ENCODE measurements at places on chromosomes 1 and 21.

GRCh38 chr1:107993920-107994319 lies 28.9 kb upstream of the VAV3 start:
- DNase-seq = no peak

DNA sequence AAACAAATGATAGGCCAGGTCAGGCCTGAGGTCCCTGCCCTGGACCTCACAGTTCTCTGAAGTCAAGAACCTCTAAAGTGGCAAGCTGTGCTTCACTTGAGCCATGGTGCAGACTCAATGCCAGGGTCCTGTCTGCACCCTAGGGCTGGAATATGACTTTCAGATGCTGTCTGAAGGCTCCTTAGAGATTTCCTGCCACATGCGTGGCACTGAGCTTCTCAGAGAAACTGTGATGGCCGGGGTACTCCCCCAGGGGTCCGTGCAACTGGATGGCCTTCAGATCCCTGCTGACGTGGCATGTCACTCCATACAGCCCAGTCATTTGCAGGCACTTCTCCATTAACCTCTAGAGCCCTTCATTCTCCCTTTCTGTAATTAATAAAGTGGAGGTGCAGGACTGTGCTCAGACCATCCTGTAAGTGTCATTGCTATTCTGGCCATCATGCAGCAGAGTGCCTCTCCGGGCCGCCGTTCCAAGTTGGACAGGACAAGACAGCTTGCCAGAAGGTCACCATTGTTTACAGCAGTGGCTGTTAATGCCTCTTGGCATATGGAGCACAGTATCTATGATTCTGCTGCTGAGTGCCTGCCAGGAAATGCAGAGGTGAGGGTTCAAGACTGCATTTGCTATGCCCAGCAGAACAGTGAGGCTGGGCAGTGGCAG lies 205.1 kb upstream of the COA6 start:
- no peak for DNase-seq

DNA sequence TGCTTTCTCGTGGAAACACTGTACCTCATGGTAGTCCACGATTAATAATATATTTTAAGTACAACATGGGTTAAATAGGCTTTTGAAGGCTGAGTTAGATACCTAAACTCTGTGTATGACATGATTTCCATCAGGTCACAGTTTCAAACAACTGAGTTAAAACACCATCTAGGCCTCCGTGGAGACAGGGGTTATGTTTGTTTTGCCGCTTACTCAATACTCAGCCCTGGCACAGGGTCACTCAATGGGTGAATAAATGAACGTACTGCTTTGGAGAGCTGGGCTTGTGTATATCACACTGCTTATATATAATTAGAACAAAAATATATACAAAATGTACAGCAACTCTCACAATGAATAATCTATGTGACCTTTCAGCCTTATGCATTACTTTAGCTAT lies 72.5 kb downstream of the PLPPR5 start:
- no peak for DNase-seq

DNA sequence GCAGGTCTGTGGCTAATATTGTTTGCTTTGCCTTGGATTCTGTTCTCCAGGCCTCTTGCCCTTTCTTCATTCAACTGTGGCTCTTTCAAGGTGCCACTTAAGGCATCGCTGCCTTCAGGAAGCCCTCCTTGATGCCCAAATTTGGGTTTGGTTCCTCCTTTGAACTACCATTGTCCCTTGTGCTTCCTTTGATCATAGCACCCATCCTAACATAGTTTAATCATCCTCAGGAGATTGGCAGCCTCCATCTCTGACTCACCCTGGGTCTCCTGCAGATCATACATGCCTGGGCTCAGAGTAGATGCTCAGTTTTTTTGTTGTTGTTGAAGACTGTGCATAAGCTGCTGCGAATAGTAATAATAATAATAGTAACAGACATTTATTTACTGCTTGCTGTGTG lies 54.4 kb upstream of the ACOT11 start:
- DNase-seq = no peak

DNA sequence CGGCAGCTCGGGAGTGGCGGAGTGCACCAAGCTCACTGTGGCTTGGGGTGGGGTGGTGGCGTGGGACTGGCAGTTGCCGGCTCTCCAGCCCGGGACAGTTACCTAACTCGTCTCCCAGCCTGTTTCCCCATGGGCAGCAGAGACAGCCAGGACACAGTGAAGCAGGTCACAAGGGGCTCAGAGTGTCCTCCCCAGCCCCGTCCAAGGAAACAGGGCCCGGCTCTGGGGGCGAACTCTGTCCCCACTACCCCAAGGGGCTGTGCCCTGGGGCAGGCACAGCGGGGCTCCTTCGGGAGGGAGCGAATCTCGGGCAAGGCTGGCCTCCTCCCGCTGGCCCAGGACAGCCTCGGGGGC lies 759 bp downstream of the GPR157 start:
- no peak for DNase-seq

DNA sequence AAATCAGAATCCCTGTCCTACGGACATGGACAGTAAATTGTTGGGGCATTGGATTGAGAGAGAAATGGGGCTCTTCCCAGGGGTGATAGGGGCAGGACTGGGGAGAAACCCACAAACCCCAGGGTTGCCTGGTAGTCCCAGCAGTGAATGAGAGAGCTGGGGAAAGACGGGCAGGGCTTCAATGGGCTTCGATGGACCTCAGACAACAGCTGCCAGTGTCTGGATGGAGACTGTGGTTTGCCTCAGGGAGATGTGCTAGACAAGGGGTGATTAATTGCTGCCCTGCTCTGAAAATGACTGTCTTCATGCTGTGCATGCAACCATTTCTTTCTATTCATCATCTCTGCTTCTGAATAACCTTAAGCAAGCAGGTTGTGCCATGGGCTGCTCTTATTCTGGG lies 7.4 kb downstream of the GPR25 start:
- no peak for DNase-seq

GRCh38 chr1:65687428-65688214 lies 105.1 kb upstream of the PDE4B start:
- peak; percentile 30 for DNase-seq

DNA sequence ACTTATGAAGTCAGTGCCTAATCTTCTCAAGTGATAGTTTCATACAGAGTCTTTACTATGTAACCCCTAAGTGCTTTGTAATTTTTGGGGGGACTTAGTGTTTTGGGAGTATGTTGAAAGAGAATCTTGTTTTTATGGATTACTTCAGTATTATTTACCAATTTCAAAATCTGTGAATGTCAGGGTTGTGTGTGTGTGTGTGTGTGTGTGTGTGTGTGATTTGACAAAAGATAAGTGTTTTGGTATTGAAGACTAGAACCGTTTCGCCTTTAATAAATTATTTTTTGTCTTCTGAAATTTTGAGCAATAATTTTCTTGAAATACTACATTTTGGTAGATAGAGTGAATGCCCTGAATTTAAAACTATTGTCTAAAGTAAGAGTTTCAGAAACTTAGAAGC lies 5.8 kb downstream of the MAGI3 start:
- no peak for DNase-seq

GRCh38 chr1:219125342-219125741 lies 48.3 kb upstream of the LYPLAL1 start:
- DNase-seq = no peak

GRCh38 chr1:89499320-89499719 lies 25.3 kb upstream of the LRRC8B start:
- no peak for DNase-seq

GRCh38 chr1:22636927-22637326 lies 499 bp downstream of the C1QA start:
- no peak for DNase-seq

GRCh38 chr1:16241221-16241708 lies 4.3 kb upstream of the CPLANE2 start:
- DNase-seq = no peak

DNA sequence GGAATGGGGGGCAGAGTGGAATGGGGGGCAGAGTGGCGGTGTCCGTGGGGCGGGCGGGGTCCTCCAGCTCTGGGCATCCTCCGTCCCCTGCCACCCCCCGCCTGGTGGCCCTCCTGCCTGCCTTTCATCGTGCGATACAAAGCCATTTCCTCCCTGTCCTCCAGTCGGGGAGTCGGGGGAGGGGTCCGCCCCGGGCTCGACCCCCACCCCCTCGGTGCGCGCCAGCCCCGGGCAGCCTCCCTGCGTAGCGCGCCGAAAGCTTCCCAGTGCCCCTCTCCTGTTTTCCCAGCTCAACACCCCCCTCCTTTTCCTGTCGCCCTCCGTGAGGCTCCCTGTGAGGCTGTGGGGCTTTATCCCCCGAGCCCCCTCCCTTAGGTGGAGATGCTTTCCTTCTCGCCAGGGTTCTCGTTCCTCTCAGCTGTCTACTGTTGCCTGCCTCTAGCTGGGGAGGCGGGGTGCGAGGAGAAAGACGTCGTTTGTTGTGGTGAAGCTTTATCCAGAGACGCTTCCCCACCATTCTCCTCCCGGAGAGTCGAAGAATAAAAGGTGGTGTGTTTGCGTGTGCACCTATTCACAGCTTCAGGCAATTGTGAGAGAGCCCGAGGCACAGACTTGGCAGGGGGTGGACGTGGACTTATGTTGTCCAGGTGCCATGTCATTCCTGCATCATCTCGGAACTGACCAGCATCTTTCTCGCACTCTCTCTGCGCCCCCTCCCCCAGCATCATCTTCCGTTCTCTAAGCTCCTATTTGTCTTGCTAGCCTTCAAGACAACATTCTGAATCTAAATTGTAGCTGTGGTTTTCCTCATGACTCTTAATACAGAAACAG lies 848 bp downstream of the DNM3 start:
- DNase-seq = no peak

DNA sequence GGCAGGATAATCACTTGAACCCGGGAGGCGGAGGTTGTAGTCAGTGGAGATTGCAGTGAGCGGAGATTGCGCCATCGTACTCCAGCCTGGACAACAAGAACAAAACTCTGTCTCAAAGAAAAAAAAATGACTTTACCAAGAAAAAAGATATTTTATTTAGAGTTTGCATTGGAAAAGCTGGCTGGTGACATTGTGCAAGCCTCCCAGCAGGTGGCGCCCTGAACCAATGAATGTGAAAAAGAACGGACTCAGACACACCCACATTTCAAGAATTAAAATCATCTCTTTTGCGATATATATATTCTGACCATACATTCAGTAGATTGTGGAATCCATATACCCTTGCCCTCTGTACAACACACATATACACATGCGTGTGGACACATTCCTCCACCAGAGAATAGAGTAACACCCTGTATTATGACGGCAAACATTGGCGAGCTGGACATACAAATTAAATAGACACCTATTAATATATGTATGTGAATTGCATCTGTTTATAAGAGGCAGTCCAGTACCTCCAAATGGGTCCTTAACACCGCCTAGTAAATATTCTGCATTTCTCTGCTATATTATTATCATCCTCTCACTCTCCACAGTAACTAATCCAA lies 39.0 kb upstream of the CADM3 start:
- peak; percentile 14 for DNase-seq

DNA sequence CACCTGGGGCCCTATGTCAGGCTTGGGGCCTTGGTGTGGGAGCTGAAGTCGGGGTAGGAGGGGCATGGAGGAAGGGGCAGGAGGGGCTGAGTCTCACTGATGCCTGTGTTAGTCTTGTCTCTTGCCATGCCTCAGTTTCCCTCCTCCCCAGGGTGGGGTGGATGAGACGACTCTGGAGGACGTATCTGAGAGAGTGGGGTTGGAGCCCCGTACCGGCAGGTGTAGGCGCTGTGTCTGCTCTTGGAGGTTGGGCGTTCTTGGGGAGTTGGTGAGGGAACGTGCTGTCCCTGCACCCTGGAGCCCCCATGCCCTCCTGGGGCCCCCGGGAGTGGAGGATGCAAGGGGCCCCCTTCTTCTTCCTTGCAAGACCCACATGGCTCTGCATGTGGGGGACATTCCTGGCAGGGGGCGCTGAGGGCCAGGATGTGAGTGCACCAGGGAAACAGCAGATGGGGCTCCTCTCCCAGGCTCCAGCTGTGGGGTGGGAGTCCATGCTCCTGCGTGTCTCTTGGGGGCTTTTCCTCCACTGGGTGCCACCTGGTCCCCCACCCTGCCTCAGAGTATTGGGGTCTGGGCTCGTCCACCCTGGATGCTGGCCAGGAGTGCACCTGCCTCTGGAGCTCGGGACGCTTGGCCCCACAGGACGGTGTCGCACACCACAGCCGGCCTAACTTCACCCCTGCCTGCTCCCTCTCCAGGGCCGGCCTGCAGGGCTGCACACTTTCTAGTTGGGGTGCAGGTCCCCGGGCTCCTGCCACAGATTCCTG lies 1.4 kb upstream of the TNFRSF14 start:
- no peak for DNase-seq

DNA sequence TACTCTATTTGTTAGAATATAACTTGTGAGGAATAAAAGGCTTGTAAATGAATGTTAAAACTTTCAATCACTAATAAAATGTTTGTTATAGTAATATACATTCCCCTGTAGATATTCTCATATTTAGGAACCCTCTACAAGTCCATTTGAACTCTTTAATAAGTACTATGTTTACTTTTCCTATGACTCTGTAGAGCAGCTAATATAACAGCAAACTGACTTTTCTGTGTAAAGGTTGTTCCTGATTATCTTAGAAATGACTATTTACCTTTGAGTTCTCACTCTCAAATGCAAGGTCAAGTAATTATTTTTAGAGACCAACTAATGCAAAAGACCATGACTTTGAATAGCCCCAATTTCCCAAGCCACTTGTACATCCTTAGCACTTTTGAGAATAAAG lies 130.3 kb downstream of the C1orf21 start:
- no peak for DNase-seq

GRCh38 chr1:218785928-218786327 lies 387.8 kb upstream of the LYPLAL1 start:
- DNase-seq = no peak

DNA sequence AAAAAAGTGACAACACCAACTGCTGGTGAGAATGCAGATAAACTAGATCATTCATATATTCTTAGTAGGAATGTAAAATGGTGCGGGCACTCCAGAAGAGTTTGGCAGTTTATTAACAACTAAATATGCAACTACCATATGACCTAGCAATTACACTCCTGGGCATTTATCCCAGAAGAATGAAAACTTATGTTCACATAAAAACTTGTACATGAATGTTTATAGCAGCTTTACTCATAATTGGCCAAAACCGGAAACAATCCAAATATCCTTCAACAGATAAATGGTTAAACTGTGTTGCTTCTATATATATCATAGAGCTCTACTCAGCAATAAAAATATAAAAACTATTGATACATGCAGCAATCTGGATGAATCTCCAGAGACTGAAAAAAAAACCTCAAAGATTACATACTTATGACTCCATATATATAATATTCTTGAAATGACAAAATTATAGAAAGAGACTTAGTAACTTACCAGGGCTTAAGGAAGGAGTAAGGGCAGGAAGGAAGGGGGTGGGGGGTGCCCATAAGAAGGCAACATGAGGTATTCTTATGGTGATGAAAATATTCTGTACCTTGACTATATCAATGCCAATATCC lies 99.9 kb downstream of the KCNH1 start:
- DNase-seq = no peak

- DNase-seq = no peak
Measured at GRCh38 chr1:203557390-203557789, 63.4 kb downstream of the OPTC start.

GRCh38 chr1:200965111-200965805 lies 58.3 kb downstream of the KIF21B start:
- no peak for DNase-seq

DNA sequence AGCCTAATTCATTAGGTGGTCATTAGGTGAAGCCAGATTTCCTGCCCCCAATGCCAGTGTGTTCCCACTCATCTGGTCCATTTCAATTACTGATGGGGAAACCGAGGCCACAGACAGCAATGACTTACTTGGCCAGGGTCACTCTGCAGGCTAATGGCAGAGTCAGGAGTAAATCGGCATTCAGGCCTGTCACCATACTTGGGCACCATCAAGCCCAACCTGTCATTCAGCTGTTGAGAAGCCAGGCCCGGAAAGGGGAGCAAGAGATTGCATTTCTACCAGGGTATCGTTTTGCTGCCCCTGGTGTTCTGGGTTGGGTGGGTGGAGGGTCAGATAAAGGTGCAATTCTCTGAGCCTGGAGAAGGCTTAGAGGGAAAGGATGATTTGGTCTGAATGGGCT lies 8.0 kb upstream of the TMEM61 start:
- no peak for DNase-seq
